ENCODE measurements at places on chromosomes 12 and 14.
A peak's percentile ranks its signal among the peaks of the same experiment; 100 is the strongest.

GRCh38 chr12:96177013-96177412 lies 17.2 kb upstream of the ELK3 start:
- DNase-seq: no peak

GRCh38 chr14:59332727-59333126 lies 132.5 kb downstream of the GPR135 start:
- DNase-seq: no peak

DNA sequence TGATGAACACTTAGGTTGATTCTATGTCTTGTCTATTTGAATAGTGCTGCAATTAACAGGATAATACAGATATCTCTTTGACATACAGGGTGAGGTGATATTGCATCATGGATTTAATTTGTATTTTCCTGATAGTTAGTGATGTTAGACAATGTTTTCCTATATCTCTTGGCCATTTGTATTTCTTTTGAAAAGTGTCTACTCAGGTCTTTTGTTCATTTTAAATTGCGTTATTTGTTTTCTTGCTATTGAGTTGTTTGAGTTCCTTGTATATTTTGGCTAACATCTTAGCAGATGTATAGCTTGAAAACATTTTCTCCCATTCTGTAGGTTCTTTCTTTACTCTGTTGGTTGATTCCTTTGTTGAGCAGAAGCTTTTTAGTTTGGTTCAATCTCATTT lies 460.6 kb downstream of the CCDC91 start:
- DNase-seq: no peak

GRCh38 chr12:3168223-3169221 lies 91.3 kb downstream of the TSPAN9 start:
- peak; percentile 75 for DNase-seq

- DNase-seq: no peak
Measured at GRCh38 chr14:24378981-24379906, 11.3 kb downstream of the NFATC4 start.
